Stimulated activated CD4-positive, alpha-beta T cell treated with anti-CD3 and anti-CD28 coated beads, Interleukin-2, amount 100 ng/mL, for 24 hours (primary cell): ENCODE measurements at places on chromosomes 13 and 19.

- no peak for DNase-seq
These were observed 237.3 kb upstream of the GPC6 start for GRCh38 chr13:92989301-92989700.

DNA sequence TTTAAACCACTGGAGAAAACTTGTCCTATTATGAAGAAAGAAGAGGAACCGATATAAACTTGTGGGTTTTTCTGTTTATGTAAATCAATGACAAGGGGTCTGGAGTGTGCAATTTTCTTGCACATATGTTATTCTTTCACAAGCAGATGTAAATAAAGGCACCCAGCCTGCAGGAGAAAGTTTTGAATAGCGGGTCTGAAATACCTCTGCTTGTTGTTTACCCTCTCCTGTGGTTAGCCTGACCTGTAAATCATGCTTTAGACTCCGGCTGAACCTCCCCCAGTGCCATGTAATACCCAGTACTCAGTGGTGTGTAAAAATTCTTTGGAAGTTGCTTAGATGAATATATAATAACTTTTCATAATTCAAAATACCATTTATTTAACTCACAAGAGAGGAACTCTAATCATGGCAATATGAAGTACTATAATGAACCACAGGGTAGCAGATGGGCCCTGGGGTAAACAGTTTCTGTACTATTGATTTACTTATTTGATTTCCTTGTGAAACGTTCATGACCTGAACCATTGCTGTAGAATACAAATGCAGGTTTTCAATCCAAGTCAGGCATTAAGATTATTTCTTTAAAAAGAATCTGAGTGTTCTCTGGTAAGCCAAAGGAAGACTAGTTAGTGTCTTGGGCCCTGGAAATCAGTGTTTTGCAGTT, 245.1 kb downstream of the LMO7 start:
- no peak for DNase-seq

DNA sequence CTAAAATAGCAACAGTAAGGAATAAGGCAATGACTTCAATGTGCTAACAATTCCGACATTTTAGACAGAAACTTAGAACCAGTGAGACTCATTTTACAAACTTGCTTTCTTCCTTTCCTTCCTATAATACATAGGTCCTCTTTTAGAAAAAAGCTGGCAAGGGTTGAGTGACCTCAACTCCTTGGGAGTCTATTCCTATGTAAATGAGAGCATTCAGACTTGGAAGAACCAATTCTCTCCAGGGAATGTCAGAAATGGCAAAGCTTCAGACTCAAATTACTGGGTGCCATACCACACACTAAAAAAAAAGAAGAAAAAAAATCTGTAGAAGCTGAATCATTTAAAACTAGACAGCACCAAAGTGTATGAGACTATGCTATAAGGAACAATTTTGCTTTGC, 1328.2 kb downstream of the OLFM4 start:
- no peak for DNase-seq

DNA sequence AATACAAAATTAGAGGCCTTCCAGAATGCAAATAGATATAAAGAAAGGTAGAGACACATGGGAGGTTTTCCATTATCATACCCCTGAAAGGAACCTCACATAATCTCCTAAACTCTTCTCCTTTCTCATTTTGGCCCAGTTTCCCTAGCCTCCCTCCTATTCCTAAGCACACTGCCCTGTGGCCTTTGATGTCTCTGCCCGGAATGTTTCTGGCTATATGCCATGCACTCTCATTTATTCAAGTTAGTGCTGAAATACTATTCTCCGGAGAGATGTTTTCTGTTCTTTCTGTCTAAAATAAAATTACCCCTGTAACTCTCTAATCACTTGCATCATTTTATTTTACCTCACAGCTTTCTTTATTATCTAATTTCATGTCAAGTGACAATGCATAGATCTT, 1287.7 kb downstream of the SLITRK5 start:
- no peak for DNase-seq

- DNase-seq: peak; percentile 58
These were observed 147.9 kb downstream of the KATNAL1 start for GRCh38 chr13:30159446-30159839.

- no peak for DNase-seq
These were observed 19.9 kb downstream of the CEACAM21 start for GRCh38 chr19:41595890-41596280.

DNA sequence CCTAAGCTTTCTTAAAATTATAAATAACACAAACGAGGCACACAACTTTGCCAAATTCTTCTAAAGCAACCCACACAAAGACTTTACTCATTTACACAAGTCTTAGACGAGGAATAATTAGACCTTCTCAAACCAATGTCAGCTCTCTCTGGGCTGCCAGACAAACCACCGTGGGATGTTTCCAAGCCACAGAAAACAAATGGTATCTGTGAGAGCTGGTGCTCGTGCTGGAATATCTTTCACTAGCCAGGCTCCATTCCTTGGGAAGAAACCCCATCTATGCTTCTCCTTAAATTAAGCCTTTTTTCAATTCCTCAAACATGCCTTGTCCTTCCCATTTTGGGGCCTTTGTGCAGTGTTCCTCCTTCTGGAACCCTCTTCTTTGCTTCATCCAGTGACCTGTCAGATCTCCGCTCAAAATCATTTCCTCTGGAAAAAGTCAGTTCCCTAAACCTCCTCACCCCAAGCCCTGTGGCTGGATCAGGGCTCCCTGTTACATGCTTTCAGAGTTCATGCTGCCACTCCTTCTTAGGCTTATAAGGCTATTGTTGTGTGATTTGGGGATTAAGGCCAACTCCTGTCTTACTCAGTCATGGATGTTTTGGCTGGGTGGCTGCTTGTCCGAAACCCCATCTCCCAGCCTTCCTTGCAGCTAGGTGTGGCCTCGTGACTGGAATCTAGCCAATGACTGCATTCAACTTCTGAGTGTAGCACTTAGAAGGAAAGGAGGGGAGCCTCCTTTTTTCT, 64.2 kb upstream of the GTF2F2 start:
- DNase-seq: peak; percentile 35

DNA sequence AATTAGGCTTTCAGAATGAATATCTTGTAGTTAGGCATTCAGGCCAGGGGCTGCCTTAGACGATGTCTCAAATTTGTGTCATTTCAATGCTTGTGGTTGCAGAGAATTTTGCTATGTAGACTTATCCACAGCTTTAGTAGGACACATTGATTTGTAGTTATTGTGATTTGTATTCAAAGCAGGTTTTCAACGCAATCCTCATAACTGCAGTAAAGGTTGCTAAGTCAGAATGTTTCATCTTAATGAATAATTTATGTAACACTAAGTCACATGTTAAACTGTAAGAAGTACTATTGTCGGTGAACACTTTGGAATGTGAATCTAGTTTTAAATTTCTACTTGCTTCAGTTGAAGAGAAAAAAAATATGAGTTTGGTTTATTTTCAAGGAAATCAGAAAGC, 1117.2 kb upstream of the SPRY2 start:
- DNase-seq: no peak

DNA sequence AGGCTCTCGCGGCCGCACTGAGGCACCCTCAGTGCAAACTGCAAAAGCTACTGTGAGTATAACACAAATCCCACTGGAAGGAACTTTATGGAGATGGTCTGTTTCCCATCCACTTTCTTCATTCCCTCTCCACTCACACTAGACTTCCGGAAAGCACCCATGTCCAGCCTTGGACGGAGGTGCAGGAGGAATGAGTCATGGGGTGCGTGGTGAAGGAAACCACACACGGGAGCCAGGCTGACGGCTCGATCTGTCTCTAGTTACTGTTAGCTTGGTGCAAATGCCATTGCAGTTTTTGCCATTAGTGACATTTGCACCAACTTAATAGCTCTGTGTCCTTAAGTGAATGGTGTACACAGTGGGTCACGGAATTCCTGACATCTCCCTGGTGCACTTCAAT, 14.6 kb downstream of the NLRP8 start:
- no peak for DNase-seq

- no peak for DNase-seq
These were observed 127.7 kb downstream of the UQCRFS1 start for GRCh38 chr19:29085206-29085605.

- DNase-seq: no peak
These were observed 136.7 kb downstream of the ZDHHC20 start for GRCh38 chr13:21322327-21322965.

DNA sequence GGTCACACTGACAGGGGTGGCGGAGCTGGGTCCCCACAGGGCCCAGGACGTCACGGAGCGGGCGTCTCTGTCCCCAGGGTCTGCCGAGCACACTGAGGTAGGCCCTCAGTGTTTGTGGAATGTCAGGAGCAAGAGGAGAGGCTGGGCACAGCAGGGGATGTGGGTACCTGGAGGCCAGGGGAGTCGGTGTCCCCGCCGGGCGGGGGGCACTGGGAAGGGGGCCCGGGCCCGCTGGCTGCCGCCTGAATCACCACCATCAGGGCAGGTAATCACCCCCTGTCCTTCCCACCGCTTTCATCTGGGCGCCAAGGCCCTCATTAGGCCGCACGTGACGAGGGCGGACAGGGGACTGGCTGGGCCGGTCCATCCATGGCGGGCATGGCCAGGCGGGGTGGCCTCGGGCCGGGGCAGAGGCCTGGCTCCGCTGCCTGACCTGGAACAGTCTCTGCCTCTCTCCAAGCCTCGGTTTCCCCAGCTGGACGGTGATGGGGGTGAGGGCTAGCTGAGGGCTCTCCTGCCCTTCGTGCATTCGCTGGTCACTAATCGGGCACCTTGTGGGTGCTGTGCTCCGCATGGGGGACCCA, 1.0 kb downstream of the FGF22 start:
- no peak for DNase-seq

- peak; percentile 83 for DNase-seq
These were observed 4.7 kb downstream of the PRR36 start for GRCh38 chr19:7869453-7869909.

- DNase-seq: no peak
These were observed 199.7 kb downstream of the TSHZ3 start for GRCh38 chr19:31149441-31149941.

DNA sequence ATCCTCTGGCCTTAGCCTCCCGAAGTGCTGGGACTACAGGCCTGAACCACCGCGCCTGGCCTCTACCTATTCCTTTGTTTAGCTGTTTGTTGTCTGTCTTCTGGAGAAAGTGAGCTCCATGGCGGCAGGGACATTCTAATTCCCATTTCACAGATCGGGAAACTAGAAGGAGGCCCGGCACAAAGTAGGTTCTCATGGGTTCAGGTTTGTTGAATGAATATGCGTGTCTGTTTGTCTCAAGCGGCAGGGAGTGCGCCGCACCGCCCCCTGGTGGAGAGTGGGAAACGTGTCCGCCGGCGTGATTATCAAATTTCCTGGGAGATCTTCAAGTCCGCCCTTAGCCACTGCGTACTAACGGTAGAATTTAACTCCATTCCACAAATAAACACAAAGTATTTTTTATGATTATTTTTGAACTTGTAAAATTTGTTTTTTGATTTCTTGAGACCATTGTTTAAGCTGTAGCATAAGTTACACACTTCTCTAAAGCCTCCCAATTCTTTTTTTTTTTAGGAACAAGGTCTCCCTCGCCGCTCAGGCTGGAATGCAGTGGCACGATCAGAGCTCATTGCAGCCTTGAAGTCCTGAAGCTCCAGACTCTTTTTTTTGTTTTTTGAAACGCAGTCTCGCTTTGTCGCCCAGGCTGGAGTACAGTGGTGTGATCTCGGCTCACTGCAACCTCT, 8.9 kb upstream of the CCDC9 start:
- DNase-seq: peak; percentile 89

DNA sequence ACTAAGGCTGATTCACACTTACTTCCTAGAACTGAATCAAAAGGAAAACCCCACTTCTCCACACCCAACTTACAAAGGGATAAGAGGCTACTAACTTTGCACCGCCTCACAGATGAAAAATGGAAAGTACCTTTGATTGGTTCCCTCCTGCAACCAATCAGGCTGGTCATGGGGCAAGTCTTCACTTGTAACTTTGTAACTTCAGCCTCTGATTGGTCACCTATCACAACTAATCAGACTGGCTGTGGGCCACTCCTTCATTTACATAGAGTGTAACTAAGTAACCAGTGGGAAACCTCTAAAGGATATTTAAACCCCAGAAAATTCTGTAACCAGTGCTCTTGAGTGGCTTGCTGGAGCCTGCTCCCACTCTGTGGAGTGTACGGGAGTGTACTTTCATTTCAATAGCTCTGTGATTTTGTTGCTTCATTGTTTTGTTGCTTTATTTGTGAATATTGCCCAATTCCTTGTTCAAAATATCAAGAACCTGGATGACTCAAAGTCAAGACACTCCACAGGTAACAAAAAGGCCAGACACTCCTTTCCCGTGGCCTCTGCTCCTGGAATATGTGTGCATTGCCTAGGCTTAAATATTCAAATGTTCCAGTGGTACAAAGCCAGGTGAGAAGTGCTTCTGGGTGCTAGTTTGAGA, 50.5 kb downstream of the RFC3 start:
- no peak for DNase-seq

DNA sequence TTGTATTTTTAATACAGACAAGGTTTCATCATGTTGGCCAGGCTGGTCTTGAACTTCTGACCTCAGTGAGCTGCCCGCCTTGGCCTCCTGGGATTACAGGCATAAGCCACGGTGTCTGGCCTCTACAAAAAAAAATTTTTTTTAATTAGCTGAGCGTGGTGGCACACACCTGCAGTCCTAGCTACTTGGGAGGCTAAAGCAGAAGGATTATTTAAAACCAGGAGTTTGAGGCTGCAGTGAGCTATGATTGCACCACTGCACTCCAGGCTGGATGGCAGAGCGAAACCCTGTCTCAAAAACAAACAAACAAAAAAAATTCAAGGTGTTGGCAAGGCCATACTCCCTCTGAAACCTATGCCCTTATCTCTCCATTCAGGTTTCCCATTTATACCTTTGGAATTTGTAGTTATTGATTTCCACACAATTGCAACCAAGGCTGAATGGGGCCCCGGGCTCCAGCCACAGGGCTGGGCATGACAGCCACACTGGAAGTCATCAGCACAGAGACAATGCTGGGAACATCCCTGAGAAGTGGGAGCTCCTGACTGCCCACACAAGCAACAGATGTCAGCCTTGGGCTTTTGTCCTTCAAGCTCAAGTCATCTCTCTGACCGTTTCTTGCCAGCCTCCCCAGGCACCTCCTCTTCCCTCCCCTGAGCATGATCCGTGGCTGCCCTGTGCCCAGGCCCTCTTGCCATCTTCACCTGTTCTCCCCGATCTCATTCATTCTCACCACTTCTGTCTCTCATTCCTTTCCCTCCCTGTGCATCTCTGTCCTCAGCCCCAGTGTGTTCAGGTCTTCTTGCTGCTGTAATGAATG, 27.2 kb upstream of the CALM3 start:
- no peak for DNase-seq

DNA sequence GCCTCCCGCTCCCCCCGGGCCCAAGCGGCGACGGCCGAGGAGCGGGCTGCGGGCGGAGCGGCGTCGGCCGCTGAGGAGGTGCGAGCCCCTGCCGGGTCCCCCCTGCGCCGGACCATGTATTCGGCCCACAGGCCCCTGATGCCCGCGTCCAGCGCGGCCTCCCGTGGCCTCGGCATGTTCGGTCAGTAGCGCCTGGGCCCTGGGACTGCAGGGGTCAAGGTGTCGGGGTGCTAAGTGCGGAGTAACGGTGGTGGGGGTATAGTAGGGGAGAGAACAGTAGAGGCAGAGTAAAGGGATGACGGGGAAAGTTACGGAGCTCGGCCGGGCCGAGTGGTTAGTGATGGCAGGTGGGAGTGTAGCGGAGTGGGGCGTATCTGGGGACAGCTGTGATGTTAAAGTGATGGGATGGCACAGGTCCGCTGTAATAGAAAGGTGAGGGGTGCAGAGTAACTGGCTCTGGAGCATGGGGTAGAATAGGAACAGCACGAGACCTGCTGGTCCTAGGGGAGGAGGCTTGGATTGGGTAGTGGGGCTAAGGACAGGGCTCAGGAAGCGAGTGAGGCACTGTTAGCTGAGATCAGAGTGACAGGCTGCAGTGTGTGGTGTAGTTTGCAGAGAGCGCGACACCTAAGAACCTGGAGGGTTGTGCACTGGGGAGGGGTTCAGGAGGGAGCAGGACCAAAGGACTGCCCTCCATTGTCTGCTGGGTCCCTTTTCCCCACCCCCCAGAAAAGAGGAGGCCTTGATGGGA, 15.7 kb downstream of the CIC start:
- peak; percentile 47 for DNase-seq
